ENCODE measurements at places on chromosomes 1 and 21. TPM values are rescaled to one million over a fixed set of nuclear protein-coding genes. Genes with fewer than 3 reads are reported as not detected.

GRCh38 chr1:205650241-205650640 lies 18.4 kb upstream of the ELK4 start:
- H3K27ac ChIP-seq: no peak overlapping the region
- no peak for DNase-seq
- H3K4me1 ChIP-seq: no peaks in the 10 kb centered on the region
- no peak overlapping the region for H3K4me3 ChIP-seq
- no peaks in the 10 kb centered on the region for H3K27me3 ChIP-seq

POU3F1 gene
- total RNA-seq: 0.15 TPM

DNA sequence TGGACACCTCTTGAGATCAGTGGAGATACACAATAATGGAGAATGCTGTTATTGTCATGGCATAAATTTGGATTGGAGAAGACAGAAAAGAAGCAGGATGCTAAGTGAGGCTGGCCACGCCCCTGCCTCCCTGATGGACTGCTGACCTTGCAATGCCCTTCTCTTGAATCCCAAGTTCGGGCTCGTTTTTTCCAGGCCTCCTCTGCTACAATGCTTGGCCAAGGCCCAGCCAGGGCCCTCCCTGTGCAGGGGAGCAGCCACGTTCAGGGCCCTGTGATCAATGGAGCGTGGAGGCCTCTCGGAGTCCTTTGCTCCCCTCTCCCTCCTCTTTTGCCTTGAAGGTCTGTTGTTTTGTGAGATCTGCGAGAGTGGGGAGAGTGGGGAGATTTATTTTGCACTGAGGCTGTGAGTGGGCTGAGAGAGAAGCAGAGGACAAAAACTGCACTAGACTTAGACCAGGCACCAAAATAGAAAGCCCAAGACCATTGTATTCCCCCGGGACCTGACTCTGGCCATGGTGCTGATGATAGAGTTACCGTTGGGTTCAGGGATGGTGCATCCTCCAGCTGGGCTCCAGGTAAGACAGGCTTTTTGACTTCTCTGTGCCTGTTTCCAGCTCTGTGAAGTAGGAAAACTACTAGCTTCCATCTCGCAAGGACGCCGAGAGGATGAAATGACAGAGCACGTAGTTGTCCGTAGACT lies 268.6 kb downstream of the KAZN start:
- H3K27ac ChIP-seq: no peak overlapping the region
- no peaks in the 10 kb centered on the region for H3K4me1 ChIP-seq
- H3K27me3 ChIP-seq: no peaks in the 10 kb centered on the region

SYTL1 gene
- 10.5 TPM for total RNA-seq

SRSF10 gene
- 82.6 TPM for total RNA-seq

DNA sequence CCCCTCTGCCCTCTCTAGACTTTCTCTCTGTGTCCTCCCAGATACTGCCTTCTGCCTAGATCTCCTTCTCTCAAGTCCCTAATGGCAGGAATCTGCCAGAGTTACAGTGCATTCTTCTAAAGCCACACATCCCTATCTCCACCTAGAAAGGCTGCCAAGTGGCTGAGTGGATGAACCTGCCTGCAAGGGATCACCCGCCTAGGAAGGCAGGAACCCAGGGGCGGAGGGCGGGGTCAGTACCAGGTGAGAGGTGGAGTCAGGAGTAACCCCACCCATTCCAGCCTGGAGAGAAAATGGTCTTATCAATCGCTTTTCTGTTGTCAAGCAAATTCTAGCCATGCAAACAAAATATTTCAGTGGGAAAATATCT lies 60.8 kb downstream of the BCAR3 start:
- H3K27me3 ChIP-seq: no peaks in the 10 kb centered on the region
- peaks cover 11% of the 10 kb centered on the region for H3K4me1 ChIP-seq
- no peak overlapping the region for H3K4me3 ChIP-seq
- H3K27ac ChIP-seq: no peak overlapping the region
- no peaks in the 10 kb centered on the region for H3K36me3 ChIP-seq

KCNT2 gene
- total RNA-seq: 3.0 TPM

EBNA1BP2 gene
- 65.3 TPM for total RNA-seq

DNA sequence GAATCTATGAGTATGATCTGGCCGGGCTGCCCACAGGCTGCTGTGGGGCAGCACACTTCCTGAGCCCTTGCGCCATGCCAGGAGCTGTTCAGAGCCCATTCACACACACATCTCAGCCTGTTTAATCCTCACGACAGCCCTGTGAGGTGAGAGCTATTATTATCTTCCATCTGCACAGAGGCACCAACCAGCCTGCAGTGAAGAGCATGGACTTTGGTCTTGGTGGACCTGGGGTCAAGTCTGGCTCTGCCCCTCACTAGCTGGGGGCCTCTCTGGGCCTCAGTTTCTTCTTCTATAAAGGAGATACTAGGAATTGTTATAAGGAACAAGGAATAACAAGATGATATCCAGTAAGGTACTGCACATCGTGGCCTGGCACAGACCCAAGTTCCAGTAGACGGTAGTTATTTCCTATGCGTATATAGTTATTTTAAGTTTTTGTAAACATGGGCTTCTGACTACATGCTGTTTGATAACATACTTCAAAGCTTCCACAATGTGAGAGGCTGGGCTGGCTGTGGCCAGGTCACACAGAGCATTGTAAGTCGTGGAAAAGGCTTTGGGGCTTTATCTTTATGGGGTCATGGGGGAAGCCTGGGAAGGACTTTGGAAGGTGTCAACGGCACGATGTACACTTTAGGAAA lies 3.4 kb upstream of the PADI2 start:
- H3K27me3 ChIP-seq: peaks cover 14% of the 10 kb centered on the region
- no peaks in the 10 kb centered on the region for H3K4me1 ChIP-seq
- H3K4me3 ChIP-seq: no peak overlapping the region

MINDY1 gene
- 31.0 TPM for total RNA-seq

- H3K4me3 ChIP-seq: no peak overlapping the region
- H3K4me1 ChIP-seq: no peaks in the 10 kb centered on the region
- no peak for DNase-seq
- H3K27ac ChIP-seq: no peak overlapping the region
Observed at GRCh38 chr1:86015375-86015774, 141.2 kb downstream of the COL24A1 start.

- H3K4me3 ChIP-seq: no peak within 1 kb of the TSS
- DNase-seq: no peak
- H3K36me3 ChIP-seq: no peaks in the 10 kb centered on the region
- H3K4me1 ChIP-seq: no peaks in the 10 kb centered on the region
Observed at GRCh38 chr1:17248781-17249180, at the start of gene PADI3. TSS of gene PADI3 (plus strand) at chr1:17249098. CDS start at chr1:17249138, 40 bp downstream.

COA6 gene
- total RNA-seq: 12.9 TPM

GRCh38 chr1:32695098-32695904 lies 7.3 kb downstream of the SYNC start:
- no peak overlapping the region for H3K27ac ChIP-seq
- no peak overlapping the region for H3K4me3 ChIP-seq
- peak; percentile 47 for DNase-seq
- H3K4me1 ChIP-seq: peaks cover 14% of the 10 kb centered on the region

BPNT1 gene
- total RNA-seq: 21.7 TPM

DNA sequence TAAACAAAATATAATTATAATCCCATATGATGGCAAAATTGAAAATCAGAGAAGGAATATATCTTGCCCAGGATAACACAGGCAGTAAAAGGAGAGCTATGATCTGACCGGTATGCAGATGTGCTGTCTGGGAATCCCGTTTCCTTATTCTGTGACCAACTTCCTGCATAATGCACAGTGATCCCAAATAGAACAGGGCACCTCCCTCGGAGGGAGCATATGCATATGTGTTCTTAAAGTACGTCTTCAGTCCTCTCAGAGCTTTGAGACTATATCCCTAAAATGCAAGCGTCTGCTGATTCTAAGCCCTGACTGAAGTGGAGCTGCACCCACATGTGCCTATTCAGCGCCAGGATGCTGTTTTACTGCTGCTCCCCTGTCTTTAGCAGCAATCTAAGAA lies 366.1 kb upstream of the PTBP2 start:
- DNase-seq: no peak
- no peaks in the 10 kb centered on the region for H3K36me3 ChIP-seq
- no peaks in the 10 kb centered on the region for H3K27me3 ChIP-seq
- no peak overlapping the region for H3K4me3 ChIP-seq
- H3K4me1 ChIP-seq: no peaks in the 10 kb centered on the region

DNA sequence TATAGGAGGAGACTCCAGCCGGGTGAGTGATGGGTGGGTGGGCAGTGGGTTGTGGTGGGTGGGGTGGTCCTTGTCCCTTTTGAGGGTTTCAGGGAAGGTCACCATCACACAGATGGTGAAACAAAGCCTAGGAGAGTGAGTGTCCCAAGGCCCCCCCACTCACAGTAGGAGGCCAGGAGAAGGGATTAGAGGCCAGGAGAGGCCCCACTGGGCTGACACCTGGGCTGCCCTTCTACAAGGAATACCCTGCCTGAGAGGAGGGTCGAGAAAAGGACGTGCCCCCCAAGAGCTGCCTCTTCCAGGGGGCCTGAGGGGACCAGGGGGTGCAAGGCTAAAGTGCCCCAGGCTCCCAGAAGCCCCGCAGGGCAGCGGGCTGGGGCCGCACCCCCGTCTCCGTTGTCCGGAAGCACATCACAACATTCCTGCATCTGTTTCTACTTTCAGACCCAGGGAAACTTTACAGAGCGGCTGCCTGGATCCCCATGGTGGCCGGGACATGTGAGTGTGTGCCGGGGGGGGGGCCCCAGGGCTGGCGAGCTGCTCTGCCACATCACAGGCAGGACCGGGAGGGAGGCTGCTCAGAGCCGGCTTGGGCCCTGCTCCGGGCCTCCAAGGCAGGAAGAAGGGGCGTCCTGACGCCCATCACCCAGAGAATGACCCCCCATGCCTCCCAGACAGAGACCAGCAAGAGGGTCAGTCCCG lies 68.2 kb downstream of the ARHGEF16 start:
- H3K27ac ChIP-seq: no peak overlapping the region
- H3K4me3 ChIP-seq: no peak overlapping the region
- no peak for DNase-seq
- no peaks in the 10 kb centered on the region for H3K36me3 ChIP-seq
- peaks cover 2% of the 10 kb centered on the region for H3K4me1 ChIP-seq
- H3K27me3 ChIP-seq: no peaks in the 10 kb centered on the region

GRCh38 chr1:95536501-95536900 lies 302.5 kb downstream of the RWDD3 start:
- H3K4me1 ChIP-seq: no peaks in the 10 kb centered on the region
- no peaks in the 10 kb centered on the region for H3K27me3 ChIP-seq
- no peak overlapping the region for H3K27ac ChIP-seq
- H3K4me3 ChIP-seq: no peak overlapping the region
- DNase-seq: no peak
- no peaks in the 10 kb centered on the region for H3K36me3 ChIP-seq

DNA sequence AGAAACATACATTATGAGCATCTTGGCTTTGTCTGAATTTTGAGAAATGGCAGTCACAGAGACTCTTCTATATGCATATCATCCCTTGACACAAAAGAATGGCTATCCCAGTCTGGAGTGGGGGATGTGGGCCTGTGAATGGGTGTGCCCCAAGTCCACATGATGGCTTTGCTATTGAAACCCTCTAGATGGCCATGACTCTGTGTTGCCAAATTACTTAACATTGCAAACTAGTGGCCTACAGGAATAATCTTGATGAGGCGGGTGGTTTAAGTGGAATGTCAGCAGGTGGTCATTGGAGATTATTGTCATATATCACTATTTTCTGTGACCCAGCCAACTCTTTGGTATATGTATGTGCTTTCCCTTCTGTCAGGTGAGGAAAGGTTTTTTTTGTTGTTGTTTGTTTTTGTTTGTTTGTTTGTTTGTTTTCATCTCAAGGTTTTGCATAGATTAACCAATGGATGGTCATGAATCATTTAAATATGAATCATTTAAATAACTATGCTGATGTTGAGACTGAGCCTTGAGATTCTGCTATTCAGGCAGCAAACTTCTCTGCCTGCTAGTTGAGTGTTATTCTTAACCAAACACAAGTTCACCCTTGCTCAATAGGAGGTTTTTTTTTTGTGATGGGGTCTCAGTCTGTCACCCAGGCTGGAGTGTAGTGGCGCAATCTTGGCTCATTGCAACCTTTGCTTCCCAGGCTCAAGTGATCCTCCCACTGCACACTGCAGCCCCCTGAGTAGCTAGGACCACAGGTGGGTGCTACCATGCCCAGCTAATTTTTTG lies 103.0 kb downstream of the NOS1AP start:
- H3K4me3 ChIP-seq: no peak overlapping the region
- peaks cover 8% of the 10 kb centered on the region for H3K4me1 ChIP-seq
- no peak overlapping the region for H3K27ac ChIP-seq
- no peak for DNase-seq
- H3K36me3 ChIP-seq: no peaks in the 10 kb centered on the region

DNA sequence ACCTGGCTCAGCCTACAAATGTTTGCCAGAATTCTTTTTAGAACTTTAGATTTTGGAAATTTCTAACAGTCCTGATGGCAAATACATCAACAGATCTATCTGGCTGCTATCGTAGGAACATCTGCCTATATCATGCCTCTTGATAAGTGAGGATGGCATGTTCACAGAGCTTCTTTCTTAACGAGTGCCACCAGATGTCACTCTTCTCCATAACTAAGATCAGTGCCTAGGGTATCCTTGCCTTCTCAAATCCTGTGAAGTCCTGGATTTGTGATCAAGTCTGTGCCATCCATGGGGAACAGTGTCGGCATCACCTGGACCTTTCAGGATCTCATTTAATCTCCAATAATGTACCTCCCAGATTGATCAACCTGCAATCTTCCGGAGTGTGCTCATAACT lies 36.5 kb upstream of the CD5L start:
- no peaks in the 10 kb centered on the region for H3K4me1 ChIP-seq
- DNase-seq: no peak
- H3K27me3 ChIP-seq: no peaks in the 10 kb centered on the region
- no peaks in the 10 kb centered on the region for H3K36me3 ChIP-seq
- no peak overlapping the region for H3K4me3 ChIP-seq

GRCh38 chr1:234751678-234752077 lies 141.7 kb upstream of the IRF2BP2 start:
- no peaks in the 10 kb centered on the region for H3K4me1 ChIP-seq
- no peak overlapping the region for H3K27ac ChIP-seq
- no peak for DNase-seq
- no peak overlapping the region for H3K4me3 ChIP-seq
- H3K36me3 ChIP-seq: no peaks in the 10 kb centered on the region
- H3K27me3 ChIP-seq: no peaks in the 10 kb centered on the region

- no peak for DNase-seq
- no peaks in the 10 kb centered on the region for H3K4me1 ChIP-seq
- no peaks in the 10 kb centered on the region for H3K27me3 ChIP-seq
- no peaks in the 10 kb centered on the region for H3K36me3 ChIP-seq
- no peak overlapping the region for H3K27ac ChIP-seq
Observed at GRCh38 chr1:238950784-238951183, 435.6 kb upstream of the CHRM3 start.

SPAG17 gene
- 19.9 TPM for total RNA-seq

DNA sequence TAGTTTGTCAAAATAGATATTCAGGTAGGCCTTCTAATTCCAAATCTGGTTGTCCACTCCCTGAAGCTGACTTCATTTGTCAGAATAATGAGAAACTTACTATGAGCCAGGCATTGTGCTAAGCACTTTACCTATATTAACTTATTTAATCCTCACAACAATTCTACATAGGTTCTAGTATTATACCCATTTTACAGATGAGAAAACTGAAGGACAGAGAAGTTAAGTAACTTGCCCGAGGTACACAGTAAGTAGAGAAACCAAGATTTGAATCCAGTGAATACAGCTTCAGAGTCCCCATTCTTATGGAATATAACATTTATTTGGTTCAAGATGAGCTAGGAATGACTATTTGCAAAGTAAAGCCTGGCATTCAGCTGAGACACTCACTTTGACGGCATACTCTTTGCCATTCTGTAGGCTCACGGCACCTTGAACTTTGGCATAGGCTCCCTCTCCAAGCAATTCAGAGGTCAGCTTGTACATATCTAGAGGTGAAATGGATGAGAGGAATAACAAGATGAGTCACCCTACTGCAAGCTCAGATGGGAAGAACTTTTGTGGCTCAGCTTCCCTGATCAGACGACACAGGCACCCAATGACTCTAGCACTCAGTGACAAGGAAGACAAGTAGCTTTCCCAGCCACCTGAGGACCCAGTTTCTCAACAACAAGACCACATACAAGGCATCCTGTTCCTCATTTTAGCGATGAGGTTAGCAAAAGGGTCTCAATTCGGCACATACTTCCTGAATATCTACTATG lies 23.7 kb downstream of the MKNK1 start:
- H3K36me3 ChIP-seq: peaks cover 4% of the 10 kb centered on the region
- H3K27me3 ChIP-seq: no peaks in the 10 kb centered on the region
